Activated B cell treated with CpG ODN at 0.5 μM for 24 hours (primary cell): ENCODE measurements at places on chromosomes 2 and 18.

- no peak for DNase-seq
- H3K36me3 ChIP-seq = no peaks in the 10 kb centered on the region
- H3K4me1 ChIP-seq = peaks cover 15% of the 10 kb centered on the region
- H3K27me3 ChIP-seq = peaks cover 15% of the 10 kb centered on the region
These were observed 39.1 kb upstream of the DTNB start for GRCh38 chr2:25712455-25712854.

GRCh38 chr18:36638224-36638623, 190.6 kb downstream of the TPGS2 start:
- H3K27me3 ChIP-seq = no peaks in the 10 kb centered on the region
- H3K4me3 ChIP-seq = no peak overlapping the region
- H3K27ac ChIP-seq = no peak overlapping the region
- H3K36me3 ChIP-seq = no peaks in the 10 kb centered on the region

DNA sequence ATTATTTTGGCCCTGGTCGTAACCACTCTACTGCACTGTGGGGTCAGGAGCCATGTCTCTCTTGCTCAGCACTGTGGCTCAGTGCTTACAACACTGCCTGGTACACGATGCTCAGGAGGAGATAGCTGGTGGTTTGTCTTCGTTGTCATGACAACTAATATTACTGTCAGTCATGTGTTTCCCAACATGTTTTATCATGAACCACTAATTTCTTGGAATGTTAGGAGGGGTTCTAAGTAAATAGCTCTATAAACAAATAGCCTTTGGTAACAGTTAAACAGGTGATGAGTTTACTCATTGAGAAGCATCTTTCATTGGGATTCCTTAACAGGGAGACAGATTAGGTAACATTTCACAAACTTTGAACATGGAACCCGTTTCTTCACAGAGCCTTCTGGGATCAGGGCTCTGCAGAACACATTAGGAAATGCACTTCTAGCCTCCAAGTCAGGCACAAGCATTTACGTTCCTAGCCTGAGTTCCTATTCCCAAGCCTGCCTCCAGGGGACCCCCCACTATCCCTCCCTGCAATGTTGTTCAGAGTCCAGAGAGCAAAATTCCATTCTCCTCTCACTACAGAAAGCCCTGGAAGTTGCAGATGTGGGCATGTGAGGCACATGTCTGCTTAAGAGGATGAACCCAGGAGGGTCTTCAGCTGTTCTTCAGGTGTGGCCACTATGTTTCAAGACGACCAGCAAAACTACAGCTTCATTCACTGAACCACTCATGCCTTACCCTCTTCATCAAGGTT, 6.4 kb upstream of the RBM44 start:
- no peaks in the 10 kb centered on the region for H3K27me3 ChIP-seq
- no peak for DNase-seq
- peaks cover 9% of the 10 kb centered on the region for H3K36me3 ChIP-seq
- H3K27ac ChIP-seq = no peak overlapping the region

GRCh38 chr2:208406474-208407451, at the start of gene PTH2R:
Gene PTH2R (plus strand): TSS chr2:208406792. CDS start chr2:208407044, 252 bp downstream.
- DNase-seq = no peak
- H3K27me3 ChIP-seq = peaks cover 59% of the 10 kb centered on the region
- peak within 1 kb of the TSS; percentile 45 for H3K4me3 ChIP-seq
- H3K27ac ChIP-seq = no peak within 1 kb of the TSS
- no peaks in the 10 kb centered on the region for H3K36me3 ChIP-seq
- H3K4me1 ChIP-seq = peaks cover 12% of the 10 kb centered on the region
